ENCODE measurements at places on chromosomes 13 and 19.

- no peak for DNase-seq
Measured at GRCh38 chr13:71964491-71965100, 97.6 kb upstream of the DACH1 start.

GRCh38 chr13:35841060-35841521 lies 290.1 kb downstream of the DCLK1 start:
- DNase-seq = no peak

- no peak for DNase-seq
Measured at GRCh38 chr13:48346583-48346982, 43.0 kb downstream of the RB1 start.

GRCh38 chr19:20385061-20385460 lies 180.5 kb downstream of the ZNF737 start:
- DNase-seq = no peak

- DNase-seq = no peak
Measured at GRCh38 chr19:791007-791566, 6.2 kb upstream of the PTBP1 start.

- DNase-seq = no peak
Measured at GRCh38 chr13:98909016-98909415, 68.8 kb downstream of the DOCK9 start.

DNA sequence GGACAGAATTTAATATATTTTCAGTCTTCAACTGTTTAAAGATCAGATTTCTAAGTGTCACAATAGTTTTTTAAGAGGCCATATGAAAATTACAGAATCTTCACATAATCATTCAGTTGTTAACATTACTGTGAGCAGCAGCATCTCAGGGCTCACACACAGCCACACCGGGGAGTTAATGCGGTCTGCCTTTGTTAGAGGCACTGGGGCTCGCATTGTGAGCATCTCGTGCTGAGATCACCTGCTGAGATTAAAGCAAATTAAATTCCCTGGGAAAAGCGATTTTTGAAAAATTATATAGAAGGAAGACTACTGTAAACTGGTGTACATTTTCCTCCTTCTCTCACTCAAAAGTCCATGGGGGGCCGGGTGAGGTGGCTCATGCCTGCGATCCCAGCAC lies 16.6 kb downstream of the GPR12 start:
- no peak for DNase-seq

DNA sequence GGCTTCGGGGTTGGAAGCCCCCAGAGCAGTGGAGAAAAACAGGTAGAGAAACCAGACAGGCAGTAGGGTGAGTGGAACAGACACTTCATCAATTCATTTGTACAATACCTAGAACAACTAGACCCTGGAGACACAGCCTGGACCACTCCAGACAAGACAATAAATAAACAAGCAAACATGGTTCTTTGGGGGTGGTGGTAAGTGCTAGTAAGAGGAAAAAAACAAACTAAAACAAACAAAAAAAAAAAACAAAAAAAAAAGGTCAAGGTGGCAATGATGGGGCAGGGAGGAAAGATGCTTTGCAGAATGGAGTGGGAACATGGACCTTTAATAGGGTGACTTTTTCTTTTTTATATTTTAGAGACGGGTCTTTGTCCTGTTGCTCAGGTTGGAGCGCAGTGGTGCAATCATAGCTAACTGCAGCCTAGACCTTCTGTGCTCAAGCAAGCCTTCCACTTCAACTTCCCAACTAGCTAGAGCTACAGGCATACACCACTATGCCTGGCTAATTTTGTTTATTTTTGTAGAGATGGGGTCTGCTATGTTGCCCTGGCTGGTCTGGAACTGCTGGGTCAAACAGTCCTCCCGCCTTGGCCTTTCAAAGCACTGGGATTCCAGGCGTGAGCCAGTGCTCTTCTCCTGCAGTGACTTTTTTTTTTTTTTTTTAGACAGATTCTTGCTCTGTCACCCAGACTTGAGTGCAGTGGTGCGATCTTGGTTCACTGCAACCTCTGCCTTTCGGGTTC lies 3.1 kb downstream of the JUNB start:
- DNase-seq = no peak

DNA sequence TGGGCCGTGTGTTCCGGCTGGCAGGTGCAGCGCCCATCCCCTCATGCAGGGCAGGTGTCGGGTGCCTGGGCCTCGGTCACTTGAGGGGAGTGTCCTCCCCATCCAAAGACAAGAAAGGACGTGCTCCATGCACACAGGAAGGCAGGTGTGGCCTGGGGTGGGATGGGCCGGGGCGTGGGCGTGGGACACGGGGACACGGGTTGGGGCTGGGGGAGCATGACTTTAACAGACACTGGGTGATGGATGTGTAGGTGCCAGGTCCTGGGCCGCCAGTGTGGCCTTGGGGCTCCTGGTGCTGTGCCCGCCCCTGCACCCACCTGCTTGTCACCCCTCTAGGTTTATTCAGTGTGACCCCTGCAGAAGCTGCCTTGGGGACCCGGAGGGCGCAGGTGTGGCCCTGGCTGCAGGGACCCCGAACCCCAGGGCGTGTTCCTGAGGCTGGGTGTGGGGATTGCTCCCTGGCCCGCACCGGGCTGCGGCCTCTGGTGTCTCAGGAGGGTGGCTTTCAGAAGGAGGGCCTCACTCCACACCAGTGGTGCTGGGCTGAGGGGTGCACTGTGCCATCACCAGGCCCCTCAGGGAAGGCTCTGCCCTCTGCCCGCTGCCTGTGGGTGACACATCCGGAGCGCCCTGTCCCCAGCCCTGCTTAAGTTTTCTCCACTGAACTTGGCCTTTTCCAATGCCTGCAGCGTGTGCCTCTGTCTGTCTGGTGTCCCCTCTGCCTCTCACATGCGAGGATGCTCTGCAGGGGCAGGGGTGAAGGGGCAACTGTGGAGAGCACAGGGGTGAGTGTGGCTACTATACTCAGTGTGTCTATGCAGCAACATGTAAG lies 5.2 kb downstream of the TMEM255B start:
- no peak for DNase-seq

DNA sequence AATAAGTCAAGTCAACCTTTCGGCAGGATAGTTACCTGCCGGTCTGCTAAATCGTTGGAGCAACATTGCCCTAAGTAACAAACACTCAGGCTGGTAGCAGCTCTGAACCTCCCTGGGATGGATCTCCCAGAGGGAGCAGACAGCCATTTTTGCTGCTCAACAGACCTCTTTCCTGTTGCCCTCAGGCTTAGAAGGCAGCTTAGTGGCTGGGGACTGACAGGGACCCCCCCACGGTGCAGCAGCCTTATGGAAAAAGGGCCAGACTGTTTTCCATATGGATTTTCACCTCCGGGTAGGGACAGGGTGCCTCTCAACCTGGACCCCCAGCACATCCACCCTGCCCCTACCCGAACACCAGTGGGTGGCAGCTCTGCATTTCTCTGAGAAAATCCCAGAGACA lies 49.7 kb downstream of the UBL3 start:
- DNase-seq = no peak

DNA sequence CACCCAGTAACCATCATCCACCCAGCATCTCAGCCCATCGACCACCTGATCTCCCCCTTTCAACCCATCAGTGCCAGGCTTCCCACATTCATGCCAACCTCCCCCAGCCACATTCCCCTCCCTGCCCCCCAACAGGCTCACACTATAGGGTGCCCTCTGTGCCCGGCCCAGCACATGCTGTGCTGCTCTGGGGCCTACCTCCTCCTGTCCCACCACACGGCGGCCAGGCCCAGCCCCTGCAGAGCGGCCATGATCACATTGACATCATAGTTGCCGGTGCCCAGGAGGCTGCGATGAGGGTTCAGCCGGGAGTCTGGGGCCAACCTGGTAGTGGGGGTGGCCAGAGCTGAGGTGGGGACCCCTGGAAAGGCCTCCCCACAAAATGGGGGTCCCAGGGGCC lies 3.6 kb downstream of the JOSD2 start:
- no peak for DNase-seq

DNA sequence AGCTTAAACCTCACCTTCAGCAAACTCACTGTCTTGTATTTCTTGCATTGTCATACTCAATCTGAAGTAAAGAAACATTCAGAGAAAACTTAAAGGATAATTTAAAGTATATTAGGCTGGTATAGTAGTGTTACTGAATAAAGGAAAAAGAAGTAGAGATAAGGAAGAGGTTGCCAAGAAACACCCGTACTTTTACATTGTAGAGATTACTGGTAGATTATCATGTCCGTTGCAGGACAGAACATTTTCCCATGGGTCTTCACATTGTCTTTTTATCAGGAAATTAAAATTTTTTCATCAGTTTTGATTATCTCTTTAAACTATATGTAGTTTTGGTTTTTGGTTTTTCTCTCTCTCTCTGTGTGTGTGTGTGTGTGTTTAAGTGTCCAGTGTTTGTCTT lies 19.9 kb upstream of the GPR183 start:
- no peak for DNase-seq

DNA sequence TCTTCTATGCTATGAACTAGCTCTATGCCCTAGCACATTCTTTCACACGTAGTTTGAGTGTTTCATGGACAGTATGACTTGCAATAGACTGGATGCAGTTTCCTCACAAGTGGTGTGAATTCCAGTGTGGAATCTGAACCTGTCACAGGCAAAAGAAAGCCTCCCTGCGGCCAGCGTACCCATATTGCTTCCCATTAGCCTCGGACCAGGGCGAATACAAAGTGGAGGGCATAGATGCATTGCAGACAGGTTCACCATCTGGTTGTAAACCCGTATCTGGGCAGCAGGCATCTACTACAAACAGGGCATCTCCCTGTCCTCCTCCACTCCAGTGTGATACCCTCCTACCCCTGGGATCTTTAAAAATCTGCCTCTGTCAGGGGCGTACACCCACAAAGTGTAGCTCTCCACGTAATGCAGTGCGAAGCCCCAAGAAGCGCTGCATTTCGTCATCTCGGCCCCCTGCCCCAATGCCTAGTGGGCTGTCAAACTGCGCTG lies 1.4 kb upstream of the CIC start:
- no peak for DNase-seq

Data from activated CD8-positive, alpha-beta memory T cell treated with anti-CD3 and anti-CD28 coated beads for 1 hour (primary cell).